ENCODE measurements at places on chromosomes 3 and 15. TPM values are rescaled to one million over a fixed set of nuclear protein-coding genes. Genes with fewer than 3 reads are reported as not detected.
A peak's percentile ranks its signal among the peaks of the same experiment; 100 is the strongest.

UBA3 gene
- 84.6 TPM for total RNA-seq

CHRFAM7A gene
- total RNA-seq, result 7.1 TPM

SLC2A2 gene
- not detected for total RNA-seq

NEIL1 gene
- total RNA-seq, result 29.5 TPM

SLC6A11 gene
- not detected for total RNA-seq

CYP8B1 gene
- total RNA-seq, result not detected

ZCWPW2 gene
- 0.40 TPM for total RNA-seq

CHST2 gene
- total RNA-seq, result 2.5 TPM

SMCO1 gene
- total RNA-seq, result not detected

WDR93 gene
- total RNA-seq, result not detected

- no peaks in the 10 kb centered on the region for H3K27me3 ChIP-seq
- H3K36me3 ChIP-seq, result no peaks in the 10 kb centered on the region
- peak; percentile 49 for DNase-seq
- H3K27ac ChIP-seq, result no peak overlapping the region
Observed at GRCh38 chr15:99305761-99306505, 54.7 kb downstream of the LRRC28 start.

GRCh38 chr3:101102678-101103296, 109.6 kb upstream of the ABI3BP start:
- no peak for DNase-seq
- H3K27ac ChIP-seq, result no peak overlapping the region
- no peaks in the 10 kb centered on the region for H3K27me3 ChIP-seq
- no peaks in the 10 kb centered on the region for H3K4me1 ChIP-seq
- no peaks in the 10 kb centered on the region for H3K36me3 ChIP-seq
- H3K4me3 ChIP-seq, result no peak overlapping the region

DNA sequence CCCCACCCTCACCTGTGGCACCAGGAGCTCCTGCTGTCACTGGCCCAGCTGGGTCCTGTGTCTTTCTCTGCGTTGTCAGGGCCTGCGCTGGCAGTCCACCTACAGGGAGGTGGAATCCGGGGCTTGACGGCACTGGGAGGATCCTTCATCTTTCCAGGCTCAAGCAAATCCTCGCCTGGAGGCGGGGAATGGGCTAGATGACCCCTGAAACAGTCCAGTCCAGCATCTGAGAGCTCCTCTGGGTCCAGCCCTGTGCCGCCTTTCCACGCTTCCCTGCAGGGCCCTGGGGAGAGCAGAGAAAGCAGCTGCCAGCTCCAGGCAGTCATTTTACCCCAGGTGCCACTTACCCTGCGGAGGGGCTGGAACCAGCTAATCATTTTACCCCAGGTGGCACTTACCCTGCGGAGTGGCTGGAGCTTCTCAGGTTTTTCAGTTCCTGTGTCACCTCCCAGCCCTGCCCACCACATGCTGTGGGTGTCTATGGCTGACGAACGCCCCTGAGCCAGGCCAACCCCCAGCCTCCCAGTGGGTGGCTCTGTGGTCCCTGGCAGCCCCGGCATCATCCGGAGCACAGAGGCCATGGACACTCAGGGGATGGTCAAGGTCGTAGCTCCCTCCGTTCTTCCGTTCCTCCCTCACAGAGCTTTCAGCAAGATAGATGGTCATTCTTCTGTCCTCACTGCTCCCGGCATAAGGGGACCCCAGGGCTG, 17.9 kb upstream of the ADIPOQ start:
- H3K27me3 ChIP-seq, result peaks cover 16% of the 10 kb centered on the region
- no peak overlapping the region for H3K4me3 ChIP-seq
- no peaks in the 10 kb centered on the region for H3K36me3 ChIP-seq

GRCh38 chr3:10366651-10367101, 45.8 kb upstream of the SEC13 start:
- peak; percentile 63 for DNase-seq
- no peaks in the 10 kb centered on the region for H3K4me1 ChIP-seq
- H3K4me3 ChIP-seq, result no peak overlapping the region
- no peaks in the 10 kb centered on the region for H3K36me3 ChIP-seq
- H3K27ac ChIP-seq, result no peak overlapping the region

DNA sequence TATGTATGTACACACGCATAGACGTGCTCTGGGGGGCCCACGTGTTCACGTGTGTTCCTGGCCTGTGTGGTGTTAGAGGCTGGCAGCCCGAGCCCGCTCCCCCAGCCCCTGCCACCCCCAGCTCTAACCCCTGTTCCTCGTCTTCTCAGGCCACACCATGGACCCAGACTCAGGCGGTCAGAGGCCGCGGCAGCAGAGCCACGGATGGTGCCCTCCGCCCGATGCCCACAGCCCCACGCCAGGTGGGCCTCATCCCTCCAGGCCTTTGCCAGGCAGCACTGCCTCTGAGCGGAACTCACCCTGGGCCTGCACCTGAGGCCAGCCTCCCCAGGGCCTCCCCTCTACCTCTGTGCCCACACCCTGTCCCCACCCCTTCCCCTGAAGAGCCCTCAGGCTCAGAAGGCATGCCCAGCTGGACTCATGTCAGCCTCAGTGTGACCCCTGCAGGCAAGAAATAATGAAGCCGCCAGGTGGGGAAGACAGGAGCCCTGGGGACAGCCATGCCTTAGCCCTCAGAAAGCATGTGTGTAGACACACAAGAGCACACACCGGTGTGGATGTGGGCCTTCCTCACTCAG, 16.4 kb upstream of the GNAT1 start:
- H3K27ac ChIP-seq, result no peak overlapping the region
- no peak overlapping the region for H3K4me3 ChIP-seq
- peaks cover 6% of the 10 kb centered on the region for H3K36me3 ChIP-seq
- DNase-seq, result no peak
- H3K4me1 ChIP-seq, result peaks cover 16% of the 10 kb centered on the region
- no peaks in the 10 kb centered on the region for H3K27me3 ChIP-seq

GRCh38 chr3:162376761-162377160, 880.2 kb downstream of the OTOL1 start:
- no peaks in the 10 kb centered on the region for H3K27me3 ChIP-seq
- H3K4me1 ChIP-seq, result no peaks in the 10 kb centered on the region
- no peaks in the 10 kb centered on the region for H3K36me3 ChIP-seq

- no peak for DNase-seq
- no peak overlapping the region for H3K4me3 ChIP-seq
- no peak overlapping the region for H3K27ac ChIP-seq
- no peaks in the 10 kb centered on the region for H3K36me3 ChIP-seq
- H3K4me1 ChIP-seq, result no peaks in the 10 kb centered on the region
- H3K27me3 ChIP-seq, result no peaks in the 10 kb centered on the region
Observed at GRCh38 chr3:186214670-186215069, 105.8 kb upstream of the ETV5 start.

GRCh38 chr3:152352554-152352953, 83.8 kb downstream of the MBNL1 start:
- peaks cover 59% of the 10 kb centered on the region for H3K4me1 ChIP-seq
- no peaks in the 10 kb centered on the region for H3K36me3 ChIP-seq
- no peak overlapping the region for H3K4me3 ChIP-seq
- peak; percentile 53 for DNase-seq
- no peak overlapping the region for H3K27ac ChIP-seq

DNA sequence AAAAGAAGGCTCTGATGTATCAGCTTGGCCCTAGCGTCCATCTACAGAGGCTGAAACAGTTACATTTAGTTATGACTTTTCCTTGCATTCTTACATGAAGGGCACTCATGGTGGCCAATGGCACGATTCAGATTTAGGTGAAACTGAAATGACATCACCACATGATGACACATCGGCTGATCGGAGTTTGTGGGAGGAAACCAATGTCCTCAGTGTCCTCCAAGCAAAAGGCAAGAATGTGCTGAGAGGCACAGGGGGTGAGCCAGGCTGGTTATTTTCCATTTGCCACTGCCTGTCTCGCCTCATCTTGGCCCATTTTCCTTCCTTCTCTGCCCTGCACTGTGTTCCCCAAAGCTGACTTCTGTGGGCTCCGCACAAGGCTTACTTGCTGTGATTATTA, 34.4 kb downstream of the TARS3 start:
- no peaks in the 10 kb centered on the region for H3K36me3 ChIP-seq
- no peak overlapping the region for H3K4me3 ChIP-seq
- DNase-seq, result no peak
- no peaks in the 10 kb centered on the region for H3K4me1 ChIP-seq
- H3K27me3 ChIP-seq, result no peaks in the 10 kb centered on the region

DNA sequence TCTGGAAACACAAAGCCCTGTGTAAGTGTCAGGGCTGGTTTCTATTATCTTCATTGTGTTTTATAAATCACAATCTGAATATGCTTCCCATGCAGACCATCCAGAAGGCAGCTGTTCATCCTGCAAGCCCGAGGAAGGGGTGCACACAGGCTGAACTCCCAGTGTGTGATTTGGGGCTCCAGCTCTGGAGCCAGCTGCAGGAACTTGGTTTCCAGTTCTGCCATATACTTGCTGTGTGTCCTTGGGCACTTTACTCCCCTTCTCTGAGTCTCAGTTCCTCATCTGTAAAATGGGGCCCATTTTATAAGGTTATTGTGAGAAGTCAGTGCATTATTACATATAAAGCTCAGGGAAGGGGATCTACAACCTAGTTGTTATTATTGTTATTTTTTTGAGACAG, 22.6 kb downstream of the CYP8B1 start:
- no peak overlapping the region for H3K4me3 ChIP-seq
- no peak overlapping the region for H3K27ac ChIP-seq
- no peak for DNase-seq

- no peaks in the 10 kb centered on the region for H3K27me3 ChIP-seq
- H3K36me3 ChIP-seq, result no peaks in the 10 kb centered on the region
- no peak overlapping the region for H3K4me3 ChIP-seq
- DNase-seq, result no peak
Observed at GRCh38 chr3:151331696-151332095, 2.3 kb upstream of the P2RY13 start.

GRCh38 chr3:172476347-172476746, 28.1 kb upstream of the GHSR start:
- peak overlapping the region; percentile 78 for H3K27ac ChIP-seq
- H3K4me1 ChIP-seq, result peaks cover 14% of the 10 kb centered on the region
- DNase-seq, result peak; percentile 12

DNA sequence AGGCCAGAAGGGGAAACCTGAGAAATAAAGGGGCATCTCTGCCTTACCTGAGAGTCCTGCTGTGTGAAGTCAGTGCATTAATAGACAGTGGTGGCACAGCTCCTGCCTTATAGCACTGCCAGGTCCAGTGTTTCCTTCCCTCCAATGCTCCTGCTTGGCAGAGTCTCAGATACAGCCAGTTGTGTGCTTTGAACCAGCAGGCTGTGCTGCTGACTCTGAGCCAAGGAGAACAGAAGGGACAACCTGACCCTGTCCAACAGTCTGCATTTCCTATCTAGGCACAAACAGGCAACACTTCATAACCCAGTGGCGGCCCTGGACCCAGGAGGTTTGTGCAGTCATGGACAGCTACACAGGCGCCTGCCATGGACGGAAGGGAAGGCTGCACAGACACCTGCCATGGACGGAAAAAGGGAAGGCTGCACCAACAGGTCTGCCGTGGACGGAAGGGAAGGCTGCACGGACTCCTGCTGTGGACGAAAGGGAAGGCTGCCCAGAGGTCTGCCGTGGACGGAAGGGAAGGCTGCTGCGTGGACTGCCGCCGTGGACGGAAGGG, 33.9 kb upstream of the PLXNA1 start:
- H3K36me3 ChIP-seq, result no peaks in the 10 kb centered on the region
- no peak overlapping the region for H3K27ac ChIP-seq
- no peaks in the 10 kb centered on the region for H3K27me3 ChIP-seq
- no peaks in the 10 kb centered on the region for H3K4me1 ChIP-seq
- H3K4me3 ChIP-seq, result no peak overlapping the region
- DNase-seq, result no peak

GRCh38 chr3:77079988-77080610, 40.2 kb downstream of the ROBO2 start:
- no peak overlapping the region for H3K4me3 ChIP-seq
- H3K27ac ChIP-seq, result no peak overlapping the region
- no peaks in the 10 kb centered on the region for H3K4me1 ChIP-seq
- H3K27me3 ChIP-seq, result no peaks in the 10 kb centered on the region

Data from endothelial cell of umbilical vein (primary cell).